Spinal cord (tissue), 10 donors: ENCODE measurements at places on chromosomes 7 and 10.

DNA sequence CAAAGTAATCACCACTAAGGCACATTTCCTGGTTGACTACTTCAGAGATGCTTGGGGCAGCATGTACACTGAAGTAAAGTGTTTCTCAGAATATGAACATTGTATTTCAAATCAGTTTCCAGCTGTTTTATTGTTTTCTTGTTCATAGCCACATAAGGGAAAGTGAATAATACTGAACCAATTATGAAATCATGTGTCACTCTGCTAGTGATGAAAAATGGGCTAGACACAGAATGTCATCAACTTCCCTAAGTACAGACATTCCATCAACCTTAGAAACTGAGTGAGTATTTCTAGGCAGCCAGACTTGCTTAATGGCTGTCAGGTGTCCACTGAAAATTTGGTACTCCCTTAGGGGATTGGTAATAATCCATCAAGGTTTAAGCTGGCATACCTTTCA, 603.5 kb downstream of the ARL4A start:
- peak; percentile 81 for DNase-seq

- peak; percentile 83 for DNase-seq
Observed at GRCh38 chr10:61140765-61141392, 196.9 kb upstream of the RHOBTB1 start.

GRCh38 chr10:87503886-87504285, 807 bp upstream of the MINPP1 start:
- no peak for DNase-seq

- DNase-seq = no peak
Observed at GRCh38 chr7:77714195-77714594, 17.9 kb downstream of the RSBN1L start.

- no peak for DNase-seq
Observed at GRCh38 chr10:93406364-93407145, 75.6 kb downstream of the MYOF start.

- no peak for DNase-seq
Observed at GRCh38 chr7:137942484-137943115, 59.3 kb downstream of the CREB3L2 start.

DNA sequence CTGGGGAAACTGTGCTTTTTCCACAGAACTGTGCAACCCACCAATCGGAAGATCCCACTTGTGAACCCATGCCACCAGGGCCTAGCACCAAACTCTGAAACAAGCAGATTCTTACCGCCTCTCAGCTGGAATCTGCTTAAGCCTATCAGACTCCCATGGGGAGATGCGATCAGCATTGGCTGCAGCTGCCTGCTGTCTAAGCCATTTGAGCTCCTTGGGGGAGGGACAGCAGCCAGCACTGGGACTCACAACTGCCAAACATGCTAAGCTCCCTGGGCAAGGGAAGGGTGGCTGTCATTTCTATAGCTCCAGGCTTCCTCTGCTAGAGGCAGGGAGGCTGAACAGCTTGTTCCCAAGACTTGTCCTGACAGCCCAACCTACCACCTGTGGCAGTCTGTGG, 283.8 kb downstream of the CDK14 start:
- no peak for DNase-seq

- DNase-seq = no peak
Observed at GRCh38 chr10:84291384-84291783, 37.0 kb upstream of the CCSER2 start.

DNA sequence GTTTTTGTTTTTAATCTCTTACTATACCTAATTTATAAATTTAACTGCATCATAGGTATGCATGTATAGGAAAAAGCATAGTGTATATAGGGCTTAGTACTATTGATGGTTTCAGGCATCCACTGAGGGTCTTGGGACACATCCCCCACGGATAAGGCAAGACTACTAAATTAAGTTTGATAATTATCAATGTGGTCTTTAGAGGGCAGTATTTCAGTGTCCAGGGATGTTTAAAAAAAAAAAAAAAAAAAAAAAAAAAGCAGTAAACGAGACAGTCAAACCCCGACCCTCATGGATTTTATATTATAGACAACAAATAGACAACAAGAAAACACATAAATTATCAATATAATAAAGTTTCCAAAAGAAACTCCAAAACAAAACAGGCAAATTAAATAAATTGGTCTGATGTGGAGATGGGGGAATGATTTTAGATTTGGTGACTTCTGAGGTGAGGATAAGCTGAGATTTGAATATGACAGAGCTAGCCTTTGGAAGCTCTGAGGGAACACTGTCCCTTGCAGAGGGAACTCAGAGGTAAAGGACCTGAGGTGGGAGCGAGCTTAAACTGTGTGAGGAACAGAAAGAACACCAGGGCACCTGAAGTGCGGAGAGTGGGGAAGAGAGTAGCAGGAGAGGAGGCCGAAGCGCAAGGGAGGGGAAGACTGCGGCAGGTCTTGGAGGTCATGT, 14.8 kb downstream of the ACSM6 start:
- DNase-seq = no peak
